CD4-positive, CD25-positive, alpha-beta regulatory T cell (primary cell): ENCODE measurements at places on chromosomes 13 and 19. TPM values are rescaled to one million over a fixed set of nuclear protein-coding genes. Genes with fewer than 3 reads are reported as not detected.

CPAMD8 gene
- polyA plus RNA-seq: not detected

SLC39A3 gene
- polyA plus RNA-seq: 35.2 TPM

NLRP11 gene
- not detected for polyA plus RNA-seq

FPR1 gene
- 1.1 TPM for polyA plus RNA-seq

NBEA gene
- polyA plus RNA-seq: 0.02 TPM

ATP4A gene
- polyA plus RNA-seq: not detected

ZNF221 gene
- polyA plus RNA-seq: 0.56 TPM

ZNF528 gene
- polyA plus RNA-seq: 7.1 TPM

SBK2 gene
- polyA plus RNA-seq: not detected

ZNF681 gene
- polyA plus RNA-seq: 2.9 TPM

FXYD1 gene
- 2.9 TPM for polyA plus RNA-seq

LCP1 gene
- 1,155 TPM for polyA plus RNA-seq

TTC9B gene
- not detected for polyA plus RNA-seq

ACER1 gene
- polyA plus RNA-seq: 0.57 TPM

SLC7A1 gene
- 3.6 TPM for polyA plus RNA-seq

ZNRF4 gene
- not detected for polyA plus RNA-seq

SHISA2 gene
- polyA plus RNA-seq: not detected
